Aorta (tissue), 5 donors: ENCODE measurements at places on chromosomes 7 and 10. TPM values are rescaled to one million over a fixed set of nuclear protein-coding genes. Genes with fewer than 3 reads are reported as not detected.

UBN2 gene
- total RNA-seq: 22.6 TPM

DPP6 gene
- total RNA-seq: not detected

VWC2 gene
- total RNA-seq: not detected

LOXL4 gene
- total RNA-seq: 15.5 TPM

ALKBH4 gene
- 6.1 TPM for total RNA-seq
